ENCODE measurements at places on chromosomes 2 and 18. TPM values are rescaled to one million over a fixed set of nuclear protein-coding genes. Genes with fewer than 3 reads are reported as not detected.
A peak's percentile ranks its signal among the peaks of the same experiment; 100 is the strongest.

SCG2 gene
- not detected for total RNA-seq

WIPF1 gene
- total RNA-seq: 141 TPM

GNLY gene
- not detected for total RNA-seq

RBM43 gene
- 3.6 TPM for total RNA-seq

DNAJC5G gene
- total RNA-seq: not detected

DNA sequence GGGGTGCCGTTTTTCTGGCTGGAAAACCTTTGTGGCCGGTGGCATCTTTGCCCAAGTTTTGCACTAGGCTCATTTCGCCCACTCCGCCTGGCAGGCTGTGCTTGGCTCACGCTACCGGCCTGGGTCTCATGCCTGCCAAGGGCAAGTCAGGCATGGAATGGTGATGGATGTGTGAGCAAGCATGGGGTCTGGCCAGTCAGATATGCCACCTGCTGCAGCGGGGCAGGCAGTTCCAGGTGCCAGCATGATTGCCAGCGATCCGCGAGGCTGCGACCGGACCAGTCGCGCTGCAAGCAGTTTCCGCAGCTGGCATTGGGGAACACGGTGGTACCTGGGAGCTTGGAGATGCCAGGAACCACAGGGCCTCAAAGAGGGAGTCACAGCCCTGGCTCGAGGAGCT, 40.6 kb downstream of the TAF1B start:
- no peak for DNase-seq
- no peaks in the 10 kb centered on the region for H3K27me3 ChIP-seq
- no peaks in the 10 kb centered on the region for H3K36me3 ChIP-seq
- no peak overlapping the region for H3K4me3 ChIP-seq

DNA sequence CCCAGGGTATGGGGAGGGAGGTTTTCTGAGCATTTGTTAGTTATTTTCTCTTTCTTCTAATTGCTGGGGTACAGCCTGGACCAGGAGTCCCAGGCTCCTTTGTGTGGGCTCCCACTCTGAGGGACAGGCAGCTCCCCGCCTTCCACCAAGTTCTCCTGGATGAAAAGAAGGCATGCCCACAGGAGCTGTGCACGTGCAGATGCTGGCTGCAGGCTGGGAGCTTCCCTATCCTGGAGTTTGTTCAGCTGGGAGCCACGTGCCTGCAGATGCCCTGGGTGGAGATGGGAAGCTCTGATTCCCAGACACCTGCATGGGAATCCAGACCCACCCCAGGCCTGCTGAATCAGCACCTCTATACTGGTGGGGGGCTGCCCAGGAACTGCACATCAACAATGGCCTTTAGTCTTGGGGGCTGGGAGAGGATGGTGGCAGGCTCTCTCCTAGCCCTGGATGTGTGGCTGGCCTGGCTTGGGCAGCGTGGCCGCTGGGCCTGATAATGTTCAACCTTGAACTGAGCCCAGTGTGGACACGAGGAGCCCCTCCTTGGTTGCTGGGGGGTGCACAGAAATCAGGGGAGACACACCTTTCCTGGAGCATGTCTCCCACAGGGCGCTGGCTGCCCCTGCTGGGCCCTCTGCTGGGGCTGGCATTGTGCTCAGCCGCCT, 233.6 kb upstream of the HS6ST1 start:
- H3K36me3 ChIP-seq: no peaks in the 10 kb centered on the region
- no peaks in the 10 kb centered on the region for H3K4me1 ChIP-seq
- peaks cover 2% of the 10 kb centered on the region for H3K27me3 ChIP-seq
- DNase-seq: no peak

- peak overlapping the region; percentile 73 for H3K4me3 ChIP-seq
- no peaks in the 10 kb centered on the region for H3K4me1 ChIP-seq
- DNase-seq: no peak
- H3K36me3 ChIP-seq: no peaks in the 10 kb centered on the region
- peaks cover 4% of the 10 kb centered on the region for H3K27me3 ChIP-seq
Observed at GRCh38 chr2:178194600-178195389, 483 bp downstream of the OSBPL6 start.

DNA sequence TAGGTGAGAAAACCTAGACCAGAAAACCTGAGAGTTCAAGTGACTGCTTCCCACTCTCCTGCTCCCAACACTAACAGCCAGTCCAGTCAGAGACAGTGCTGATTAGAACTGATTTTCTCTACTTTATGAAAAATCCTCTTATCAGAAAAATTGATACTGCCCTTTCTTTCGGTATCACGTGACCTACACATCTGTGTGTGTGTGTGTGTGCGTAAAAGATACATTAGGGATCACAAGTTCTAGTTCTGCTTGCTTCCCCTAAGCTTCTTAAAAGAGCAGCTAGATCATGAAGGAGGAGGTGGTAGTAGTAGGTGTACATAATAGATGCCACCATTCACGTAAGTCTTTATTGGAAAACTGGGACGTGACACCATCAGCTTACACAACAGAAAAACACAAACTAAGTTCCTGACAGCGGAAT, 1.5 kb downstream of the ARL5A start:
- H3K27me3 ChIP-seq: no peaks in the 10 kb centered on the region
- peak overlapping the region; percentile 92 for H3K4me3 ChIP-seq
- DNase-seq: no peak
- peaks cover 14% of the 10 kb centered on the region for H3K4me1 ChIP-seq
- H3K36me3 ChIP-seq: no peaks in the 10 kb centered on the region

DNA sequence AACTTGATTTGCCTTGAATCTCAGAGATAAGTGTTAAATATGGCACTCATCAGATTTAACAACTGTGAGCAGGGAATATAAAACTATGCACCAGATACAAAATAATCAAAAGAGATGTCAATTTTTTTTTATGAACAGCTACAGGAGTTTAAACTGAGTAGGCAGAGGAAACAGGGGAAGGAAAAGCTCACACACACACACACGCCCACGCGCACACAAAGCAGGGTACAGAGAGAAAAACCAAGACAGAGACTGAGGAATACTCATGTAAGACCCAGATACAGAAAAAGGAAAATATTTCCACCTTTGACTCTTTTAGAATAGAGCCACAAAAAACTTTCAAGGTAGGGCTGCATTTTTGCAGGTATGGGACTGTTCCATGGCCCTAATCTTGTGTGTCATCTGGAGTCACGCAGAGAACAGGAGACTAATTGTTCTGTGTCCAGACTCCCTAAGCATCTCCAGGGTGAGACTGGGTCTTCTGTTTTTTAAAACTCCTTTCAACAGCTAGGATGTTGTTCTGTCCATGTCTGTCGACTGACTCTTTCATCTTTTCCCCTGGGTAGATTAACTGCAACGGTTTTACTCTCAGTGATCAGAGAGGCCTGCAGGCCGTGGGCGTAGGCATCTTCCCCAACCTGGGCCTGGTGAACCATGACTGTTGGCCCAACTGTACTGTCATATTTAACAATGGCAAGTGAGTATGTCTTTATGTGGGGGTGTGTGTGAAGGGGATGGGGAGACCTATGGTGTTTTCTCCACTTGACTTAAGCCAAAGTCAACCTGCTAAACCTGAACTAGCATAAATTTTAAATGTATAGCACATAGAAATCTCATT, 23.0 kb downstream of the SMYD1 start:
- DNase-seq: no peak
- H3K27me3 ChIP-seq: peaks cover 2% of the 10 kb centered on the region
- H3K4me3 ChIP-seq: no peak overlapping the region
- H3K36me3 ChIP-seq: no peaks in the 10 kb centered on the region
- no peak overlapping the region for H3K27ac ChIP-seq

DNA sequence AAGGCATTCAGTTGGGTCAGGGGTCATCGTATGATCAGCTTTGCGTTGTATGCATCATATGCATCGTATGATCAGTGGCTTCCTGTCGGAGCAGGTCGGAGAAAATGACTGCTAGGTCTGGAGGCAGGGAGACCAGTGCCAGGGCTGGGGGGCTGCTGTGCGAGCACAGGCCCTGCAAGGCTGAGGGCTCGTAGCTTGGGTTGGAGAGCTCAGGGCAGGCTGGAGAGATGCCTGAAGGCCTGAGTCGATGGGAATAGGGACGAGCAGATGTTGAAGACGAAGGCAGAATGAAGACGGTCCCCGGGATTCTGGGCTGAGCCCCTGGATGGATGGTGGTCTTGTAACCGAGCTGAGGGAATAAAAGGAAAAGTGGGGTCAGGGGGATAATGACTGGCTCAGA, 25.3 kb upstream of the ACKR3 start:
- no peak overlapping the region for H3K4me3 ChIP-seq
- H3K36me3 ChIP-seq: no peaks in the 10 kb centered on the region
- peak overlapping the region; percentile 89 for H3K27ac ChIP-seq
- H3K27me3 ChIP-seq: no peaks in the 10 kb centered on the region
- peaks cover 39% of the 10 kb centered on the region for H3K4me1 ChIP-seq

DNA sequence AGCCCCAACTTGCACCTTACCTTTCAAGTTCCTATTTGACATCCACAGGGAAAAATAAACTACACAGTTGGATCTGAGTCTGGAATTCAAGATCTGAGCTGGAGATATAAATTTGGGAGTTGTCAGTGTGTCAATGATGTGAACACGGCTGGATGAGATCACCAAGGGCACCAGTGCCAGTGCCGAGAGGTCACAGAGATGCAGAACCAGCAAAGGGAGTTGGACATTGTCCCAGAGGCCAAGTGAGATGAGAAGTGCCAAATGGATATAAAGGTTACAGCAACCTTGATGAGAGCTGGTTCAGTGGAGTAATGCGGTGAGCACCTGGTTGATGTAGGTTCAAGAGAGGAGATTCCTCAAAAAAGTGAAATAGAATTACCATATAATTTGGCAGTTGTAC, 24.8 kb downstream of the LRRFIP1 start:
- H3K36me3 ChIP-seq: no peaks in the 10 kb centered on the region
- H3K4me3 ChIP-seq: no peak overlapping the region
- no peaks in the 10 kb centered on the region for H3K4me1 ChIP-seq
- H3K27ac ChIP-seq: no peak overlapping the region
- no peak for DNase-seq
- peaks cover 2% of the 10 kb centered on the region for H3K27me3 ChIP-seq

DNA sequence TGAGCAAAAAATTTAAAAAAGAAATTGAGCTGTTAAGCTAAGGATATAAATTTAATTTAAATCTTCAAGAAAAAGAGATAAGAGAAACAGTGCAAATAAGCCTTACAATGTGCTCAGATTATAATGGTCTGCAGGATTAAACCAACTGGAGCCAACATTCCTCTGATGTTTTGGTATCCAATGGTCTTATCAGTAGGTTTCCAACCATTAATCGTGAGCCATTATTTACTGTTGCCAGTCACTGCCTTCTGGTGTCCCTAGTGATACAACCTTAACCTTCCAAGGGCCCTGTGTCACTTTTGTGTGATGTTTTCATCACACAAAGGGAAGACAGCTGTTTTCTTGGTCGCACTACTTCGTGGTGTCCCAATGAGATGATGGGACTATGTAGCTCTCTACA, 134.5 kb upstream of the CTAGE1 start:
- H3K4me1 ChIP-seq: no peaks in the 10 kb centered on the region
- no peaks in the 10 kb centered on the region for H3K27me3 ChIP-seq
- H3K27ac ChIP-seq: no peak overlapping the region

GRCh38 chr2:240320204-240320993, 115.1 kb upstream of the GPC1 start:
- H3K4me1 ChIP-seq: no peaks in the 10 kb centered on the region
- no peaks in the 10 kb centered on the region for H3K36me3 ChIP-seq
- no peak for DNase-seq
- H3K27ac ChIP-seq: no peak overlapping the region
- H3K4me3 ChIP-seq: no peak overlapping the region
- H3K27me3 ChIP-seq: peaks cover 6% of the 10 kb centered on the region
